ENCODE measurements at places on chromosomes 7 and 10.
A peak's percentile ranks its signal among the peaks of the same experiment; 100 is the strongest.

DNA sequence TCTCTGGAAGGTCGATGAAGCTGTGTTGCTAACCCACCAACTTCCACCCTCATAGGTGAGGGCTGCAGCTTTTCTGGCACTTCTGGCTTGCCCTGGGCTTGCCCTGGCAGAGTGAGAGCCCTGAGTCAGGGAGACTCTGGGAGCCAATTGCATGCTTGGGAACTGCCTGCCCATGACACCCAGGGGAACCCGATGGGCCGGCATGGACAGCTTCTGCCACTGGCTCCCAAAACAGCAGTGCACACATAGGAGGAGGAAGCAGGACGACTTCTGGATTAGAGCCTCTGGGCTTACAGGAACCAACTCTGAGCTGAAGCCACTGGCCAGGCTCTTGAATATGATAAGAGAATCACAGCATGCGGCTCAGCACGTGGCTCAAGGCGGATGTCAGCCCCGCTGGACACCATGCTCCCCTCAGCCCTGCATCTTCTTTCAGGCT, 135.2 kb upstream of the UNC5B start:
- peak; percentile 71 for DNase-seq

GRCh38 chr7:39413636-39414223, 152.5 kb upstream of the YAE1 start:
- DNase-seq = no peak

- no peak for DNase-seq
Observed at GRCh38 chr7:85153715-85154114, 33.1 kb downstream of the SEMA3D start.

DNA sequence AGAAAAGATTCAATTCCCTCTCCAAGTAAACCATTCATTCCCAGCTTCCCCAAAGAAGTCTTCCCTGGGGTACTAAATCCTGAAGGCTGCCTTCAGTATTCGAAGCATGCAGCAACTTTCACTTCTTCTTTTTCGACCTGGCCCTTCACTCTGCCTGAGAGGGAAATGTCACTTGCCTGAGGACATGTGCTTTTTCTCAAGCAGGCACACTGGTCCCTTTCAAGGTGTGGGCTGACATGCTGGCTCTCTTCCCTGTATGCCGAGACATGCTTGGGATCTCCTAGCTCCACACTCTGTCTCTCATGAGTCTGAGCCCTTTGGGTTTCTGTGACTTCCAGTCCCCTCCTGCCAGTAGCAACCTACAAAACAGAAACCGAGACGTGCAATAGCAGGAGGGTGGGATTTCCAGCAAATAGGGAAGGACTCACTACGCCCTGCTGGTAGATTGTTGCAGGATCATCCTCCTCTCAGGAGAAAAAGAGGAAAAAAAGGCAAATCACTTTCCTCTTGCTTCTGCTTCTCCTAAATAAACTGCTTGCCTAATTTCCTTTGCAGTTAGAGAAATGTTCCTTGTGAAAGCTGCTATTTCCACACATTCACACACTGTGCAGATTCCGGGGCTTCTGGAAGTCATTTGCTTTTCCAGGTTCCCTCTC, 33.5 kb downstream of the FIGNL1 start:
- DNase-seq = no peak

- DNase-seq = peak; percentile 81
Observed at GRCh38 chr10:132110111-132110521, 44.4 kb downstream of the JAKMIP3 start.

DNA sequence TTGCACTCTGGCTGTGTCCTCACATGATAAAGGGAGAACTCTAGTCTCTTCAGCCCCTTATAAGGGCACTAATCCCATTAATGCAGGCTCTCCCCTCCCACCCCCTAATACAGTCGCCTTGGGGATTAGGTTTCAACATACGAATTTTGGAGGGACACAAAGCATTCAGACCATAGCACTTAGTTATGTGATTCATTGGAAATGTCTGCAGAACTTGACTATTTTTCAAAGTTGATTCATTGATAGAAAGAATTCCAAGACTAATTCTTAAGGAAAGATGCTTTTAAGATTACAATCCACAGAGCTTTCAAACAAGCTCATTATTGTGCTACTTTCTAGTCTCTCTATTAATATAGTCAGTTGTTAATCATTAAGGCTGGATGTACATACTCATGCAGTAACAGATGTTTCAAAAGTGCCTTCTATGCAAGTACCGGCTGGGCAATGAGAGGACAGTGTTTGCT, 85.3 kb upstream of the RPA3 start:
- DNase-seq = no peak

GRCh38 chr10:129272866-129273650, 194.0 kb upstream of the MGMT start:
- DNase-seq = no peak
